Ammon's horn (tissue), 1 donor: ENCODE measurements at places on chromosomes 12 and 14.

DNA sequence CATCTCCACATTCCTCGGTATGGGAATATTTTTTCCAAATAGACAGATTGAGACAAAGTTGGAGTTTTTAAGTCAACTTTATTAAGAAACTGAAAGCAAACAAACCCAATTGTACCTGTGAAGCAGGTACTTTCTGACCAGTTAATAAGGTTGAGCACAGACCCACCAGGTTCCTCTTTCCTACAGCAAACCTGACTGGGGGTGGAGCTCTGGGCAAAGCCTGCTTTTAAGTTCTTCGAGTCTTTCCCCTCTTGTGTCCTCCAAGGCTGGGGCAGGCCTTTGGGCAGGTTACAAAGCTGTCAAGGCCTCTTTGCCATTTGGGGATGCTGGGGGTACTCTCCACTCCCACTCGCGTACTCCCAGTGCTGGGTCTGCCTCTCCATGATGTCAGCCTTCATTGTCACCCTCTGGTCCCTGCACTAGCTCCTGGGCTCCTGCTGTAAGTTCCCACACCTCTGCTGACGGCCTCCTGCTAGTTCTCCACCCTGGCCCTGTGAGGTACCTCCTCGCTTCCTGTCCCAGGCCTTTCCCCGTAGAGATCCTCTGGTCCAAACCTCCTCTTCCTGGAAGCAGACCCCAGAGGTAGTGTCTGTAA lies 3.2 kb downstream of the KCNH3 start:
- no peak for DNase-seq

DNA sequence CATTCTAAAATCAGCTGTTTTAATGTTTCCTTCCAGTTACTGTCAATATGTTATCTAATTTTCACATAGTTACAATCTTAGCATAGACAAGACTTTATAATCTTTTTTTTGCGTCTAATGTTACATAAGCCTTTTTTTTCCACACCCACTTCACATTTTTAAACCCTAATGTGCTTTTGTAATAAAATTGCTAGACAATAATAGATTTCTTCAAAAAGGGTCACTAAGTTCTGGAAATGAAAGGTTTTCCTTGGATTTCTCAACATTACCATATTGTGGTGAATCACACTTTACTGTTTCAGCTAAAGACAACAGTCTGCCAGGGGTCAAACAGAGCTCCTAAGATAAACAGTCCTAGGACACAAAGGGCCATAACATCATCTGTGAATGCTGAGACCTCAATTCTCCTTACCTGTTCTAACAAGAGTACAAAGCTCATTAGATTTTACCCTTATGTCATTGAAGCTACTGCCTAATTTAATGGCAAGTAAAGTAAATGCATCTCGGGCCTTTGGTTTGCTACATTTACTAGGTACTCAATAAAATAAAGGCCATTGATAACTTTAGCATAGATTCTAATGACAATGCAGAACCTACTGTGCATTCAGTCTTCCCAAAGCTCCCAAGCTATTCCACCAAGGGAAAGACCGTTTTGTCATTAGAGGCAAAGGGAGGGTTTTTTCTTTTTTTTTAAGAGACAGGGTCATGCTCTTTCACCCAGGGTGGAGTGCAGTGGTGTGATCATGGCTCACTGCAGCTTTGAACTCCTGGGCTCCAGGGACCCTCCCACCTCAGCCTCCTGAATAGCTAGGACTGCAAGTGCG lies 111.2 kb upstream of the SLC38A2 start:
- DNase-seq, result no peak

DNA sequence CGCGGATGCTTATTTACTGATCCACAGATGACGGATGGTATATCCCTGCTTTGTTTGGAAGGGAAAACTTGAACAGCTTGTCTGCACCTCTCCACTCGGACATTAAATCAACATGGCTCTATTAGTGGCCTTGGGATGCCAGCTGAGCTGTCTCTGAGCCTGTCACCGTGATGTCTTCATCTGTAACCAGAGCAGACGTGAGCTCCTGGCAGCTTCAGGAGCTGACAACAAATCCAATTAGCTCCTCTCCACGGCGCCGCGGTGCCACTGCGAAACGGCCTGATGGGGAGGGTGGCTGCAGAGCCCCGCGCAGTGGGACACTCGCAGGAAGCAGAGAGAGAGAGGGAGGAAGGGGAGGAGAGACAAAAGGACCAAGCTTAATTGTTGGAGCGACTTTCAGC lies 112.3 kb downstream of the PAPOLA start:
- DNase-seq, result peak; percentile 10

- peak; percentile 58 for DNase-seq
Measured at GRCh38 chr12:124713436-124714082, 146.1 kb upstream of the NCOR2 start.

GRCh38 chr14:90620568-90621077 lies 195.6 kb downstream of the TTC7B start:
- no peak for DNase-seq

- DNase-seq, result no peak
Measured at GRCh38 chr12:131509701-131510100, 201.2 kb upstream of the SFSWAP start.

- no peak for DNase-seq
Measured at GRCh38 chr14:94278731-94279130, 14.3 kb downstream of the SERPINA10 start.

DNA sequence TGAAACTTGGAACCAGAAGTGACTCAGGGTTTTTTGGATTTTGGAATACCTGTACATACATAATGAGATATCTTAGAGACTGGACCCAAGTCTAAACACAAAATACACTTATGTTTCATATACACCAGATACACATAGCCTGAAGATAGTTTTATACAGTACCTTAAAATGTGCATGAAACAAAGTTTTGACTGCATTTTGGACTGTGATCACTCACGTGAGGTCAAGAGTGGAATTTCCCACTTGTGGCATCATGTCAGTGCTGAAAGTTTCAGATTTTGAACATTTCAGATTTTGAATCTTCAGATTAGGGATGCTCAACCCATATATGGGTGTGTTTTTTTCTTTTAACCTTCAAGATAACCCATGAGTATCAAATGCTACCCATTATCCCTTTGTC lies 6.6 kb downstream of the SBNO1 start:
- no peak for DNase-seq

- DNase-seq, result peak; percentile 63
Measured at GRCh38 chr12:6553051-6553868, 2.6 kb downstream of the IFFO1 start.

GRCh38 chr14:60163693-60164092 lies 1.5 kb downstream of the DHRS7 start:
- DNase-seq, result no peak

- DNase-seq, result no peak
Measured at GRCh38 chr14:104101086-104101621, 15.7 kb downstream of the ASPG start.

- DNase-seq, result peak; percentile 23
Measured at GRCh38 chr14:31419967-31420318, 407 bp downstream of the HEATR5A start.

- peak; percentile 56 for DNase-seq
Measured at GRCh38 chr12:53551889-53552291, 44.6 kb upstream of the NPFF start.

DNA sequence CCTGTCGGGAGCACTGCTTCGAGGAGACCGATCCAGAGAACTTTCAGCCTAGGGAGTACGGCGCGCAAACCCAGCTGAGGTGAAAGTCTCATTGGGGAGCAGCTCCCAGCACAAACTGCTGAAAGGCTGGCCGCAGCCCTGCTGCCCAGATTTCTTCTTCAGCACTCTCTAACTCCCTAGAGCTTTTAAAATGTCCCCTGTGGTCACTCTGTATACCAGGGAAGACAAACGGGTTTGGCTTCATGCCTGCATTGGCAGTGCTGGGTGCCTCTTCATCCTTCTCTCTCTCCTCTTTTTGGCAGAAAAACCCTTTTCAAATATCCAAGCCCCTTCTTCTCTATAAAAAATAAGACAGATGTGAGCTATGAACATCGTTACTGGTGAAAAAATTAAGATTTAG lies 34.9 kb downstream of the BBS10 start:
- no peak for DNase-seq

DNA sequence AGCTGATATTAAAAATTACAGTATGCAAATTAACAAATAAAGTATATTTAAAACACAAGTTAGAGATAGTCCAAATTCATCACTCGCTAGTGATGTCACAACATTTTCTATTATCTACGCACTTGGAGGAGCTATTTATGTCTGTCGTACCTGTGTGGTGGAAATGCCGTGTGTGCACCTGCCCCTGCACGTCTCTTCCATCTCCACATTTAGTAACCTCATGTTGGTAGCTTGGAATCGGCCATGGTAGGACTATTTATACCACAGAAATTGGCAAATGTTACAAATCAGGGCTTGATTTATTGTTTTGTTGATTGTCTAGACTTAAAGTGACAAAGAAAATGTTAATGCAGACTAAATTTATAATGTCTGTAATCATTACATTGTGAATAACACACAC lies 62.6 kb upstream of the NTF3 start:
- no peak for DNase-seq
